ENCODE measurements at places on chromosomes 6 and 20. TPM values are rescaled to one million over a fixed set of nuclear protein-coding genes. Genes with fewer than 3 reads are reported as not detected.
A peak's percentile ranks its signal among the peaks of the same experiment; 100 is the strongest.

GRCh38 chr6:36533321-36533720, 14.0 kb downstream of the STK38 start:
- peaks cover 34% of the 10 kb centered on the region for H3K4me1 ChIP-seq
- H3K36me3 ChIP-seq, result peaks cover 5% of the 10 kb centered on the region
- peak overlapping the region; percentile 67 for H3K27ac ChIP-seq
- DNase-seq, result no peak
- H3K27me3 ChIP-seq, result no peaks in the 10 kb centered on the region
- no peak overlapping the region for H3K4me3 ChIP-seq

The HLA-DQA1 gene
- total RNA-seq, result 21.5 TPM

GRCh38 chr20:37395410-37395797, 49.5 kb downstream of the SRC start:
- peaks cover 2% of the 10 kb centered on the region for H3K4me1 ChIP-seq
- H3K4me3 ChIP-seq, result no peak overlapping the region
- no peak for DNase-seq
- H3K27me3 ChIP-seq, result no peaks in the 10 kb centered on the region
- peaks cover 4% of the 10 kb centered on the region for H3K36me3 ChIP-seq

The CARMIL1 gene
- total RNA-seq, result 3.5 TPM

The GABRR1 gene
- total RNA-seq, result not detected

DNA sequence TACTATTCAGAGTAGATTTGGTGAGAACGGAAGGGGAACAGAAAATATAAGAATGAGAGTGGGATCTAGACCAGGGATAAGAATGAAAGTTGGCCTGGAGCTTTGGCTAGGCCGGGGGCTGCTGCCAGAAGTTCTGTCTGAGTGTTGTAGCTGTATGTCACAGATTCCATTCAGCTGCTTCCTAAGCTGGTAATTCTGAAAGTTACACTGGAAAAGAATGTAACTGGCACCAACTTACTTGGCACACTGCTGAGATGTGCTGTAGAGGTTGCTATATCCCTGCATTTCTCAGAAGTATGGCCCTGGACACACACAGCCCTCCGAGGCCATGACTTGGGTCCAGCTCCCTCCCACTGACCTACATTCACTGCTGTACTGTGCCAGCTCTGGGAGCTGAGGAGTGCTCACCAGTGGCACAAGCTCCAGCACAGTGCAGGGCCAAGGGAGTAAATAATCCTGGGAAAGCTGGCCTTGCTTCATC, 25.8 kb upstream of the TMEM217 start:
- H3K4me3 ChIP-seq, result no peak overlapping the region
- H3K36me3 ChIP-seq, result peaks cover 7% of the 10 kb centered on the region
- peaks cover 14% of the 10 kb centered on the region for H3K4me1 ChIP-seq
- H3K27me3 ChIP-seq, result no peaks in the 10 kb centered on the region

DNA sequence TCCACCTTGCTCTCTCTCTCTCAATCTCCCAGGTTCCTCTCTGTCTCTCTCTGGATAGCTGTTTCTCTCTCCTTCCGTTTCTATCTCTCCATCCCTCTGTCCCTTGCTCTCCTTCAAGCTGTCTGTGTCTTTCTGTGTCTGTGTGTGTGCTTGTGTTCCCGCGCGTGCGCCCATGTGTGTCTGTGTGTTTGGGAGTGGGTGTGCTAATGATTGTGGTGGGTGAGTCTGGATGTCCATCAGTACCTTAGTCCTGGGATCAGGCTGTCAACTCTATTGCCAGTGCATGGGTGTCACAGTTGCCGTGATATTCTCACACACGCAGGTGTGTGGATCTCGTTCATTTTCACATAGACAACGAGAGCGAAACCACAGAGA, 1380.6 kb upstream of the DEFB115 start:
- H3K4me3 ChIP-seq, result no peak overlapping the region
- H3K36me3 ChIP-seq, result peaks cover 2% of the 10 kb centered on the region
- no peaks in the 10 kb centered on the region for H3K27me3 ChIP-seq
- H3K27ac ChIP-seq, result no peak overlapping the region
- no peak for DNase-seq
- no peaks in the 10 kb centered on the region for H3K4me1 ChIP-seq

The NOX3 gene
- total RNA-seq, result not detected

- peak; percentile 55 for DNase-seq
- peaks cover 28% of the 10 kb centered on the region for H3K4me1 ChIP-seq
- H3K36me3 ChIP-seq, result no peaks in the 10 kb centered on the region
- no peaks in the 10 kb centered on the region for H3K27me3 ChIP-seq
- peak overlapping the region; percentile 98 for H3K27ac ChIP-seq
Measured at GRCh38 chr6:26233649-26234420, 131.2 kb upstream of the BTN3A2 start.

GRCh38 chr6:3500262-3501014, 43.6 kb upstream of the SLC22A23 start:
- no peaks in the 10 kb centered on the region for H3K4me1 ChIP-seq
- no peak for DNase-seq
- H3K4me3 ChIP-seq, result no peak overlapping the region
- H3K27me3 ChIP-seq, result peaks cover 33% of the 10 kb centered on the region
- H3K27ac ChIP-seq, result no peak overlapping the region
- H3K36me3 ChIP-seq, result peaks cover 4% of the 10 kb centered on the region

The TRERF1 gene
- 28.6 TPM for total RNA-seq

GRCh38 chr6:131281471-131282270, 146.4 kb downstream of the AKAP7 start:
- peak overlapping the region; percentile 95 for H3K27ac ChIP-seq
- H3K36me3 ChIP-seq, result peaks cover 3% of the 10 kb centered on the region
- DNase-seq, result peak; percentile 12
- no peaks in the 10 kb centered on the region for H3K27me3 ChIP-seq
- peak overlapping the region; percentile 87 for H3K4me3 ChIP-seq
- H3K4me1 ChIP-seq, result peaks cover 18% of the 10 kb centered on the region

The FUT9 gene
- not detected for total RNA-seq

- peaks cover 10% of the 10 kb centered on the region for H3K36me3 ChIP-seq
- no peak overlapping the region for H3K27ac ChIP-seq
- peaks cover 38% of the 10 kb centered on the region for H3K4me1 ChIP-seq
- no peak for DNase-seq
- no peaks in the 10 kb centered on the region for H3K27me3 ChIP-seq
- H3K4me3 ChIP-seq, result peak overlapping the region; percentile 45
Measured at GRCh38 chr6:35376281-35376680, 33.9 kb downstream of the PPARD start.

DNA sequence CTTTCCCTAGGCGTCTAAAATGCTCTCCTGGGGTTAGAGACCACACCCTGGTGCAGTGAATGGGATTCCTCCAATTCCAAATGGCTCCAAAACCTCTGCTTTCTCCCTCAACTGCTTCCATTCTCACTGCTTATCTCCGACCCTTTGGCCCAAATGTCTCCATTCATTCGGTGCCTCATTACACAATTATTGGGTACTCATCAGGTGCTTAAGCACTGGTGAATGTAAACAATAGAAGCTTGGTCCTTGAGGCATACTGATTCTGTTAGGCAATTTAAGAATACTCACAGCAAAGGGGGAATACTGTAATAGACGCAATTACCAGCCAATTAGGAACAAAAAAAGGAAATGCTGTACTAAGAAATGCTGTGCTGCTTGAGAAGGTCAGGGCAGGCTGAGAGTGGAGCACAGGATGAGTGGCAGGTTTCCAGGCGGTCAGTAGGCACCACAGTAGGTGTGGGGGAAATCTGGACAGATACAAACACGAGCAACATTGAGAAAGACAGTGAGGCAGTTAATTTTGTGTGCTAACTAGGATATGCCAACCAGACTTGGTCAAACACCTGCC, 23.0 kb downstream of the GMDS start:
- peaks cover 22% of the 10 kb centered on the region for H3K4me1 ChIP-seq
- peak overlapping the region; percentile 91 for H3K27ac ChIP-seq
- no peaks in the 10 kb centered on the region for H3K27me3 ChIP-seq

GRCh38 chr6:16511723-16512489, 249.4 kb downstream of the ATXN1 start:
- H3K4me1 ChIP-seq, result peaks cover 39% of the 10 kb centered on the region
- peak overlapping the region; percentile 53 for H3K4me3 ChIP-seq
- no peaks in the 10 kb centered on the region for H3K27me3 ChIP-seq
- peaks cover 8% of the 10 kb centered on the region for H3K36me3 ChIP-seq
- H3K27ac ChIP-seq, result peak overlapping the region; percentile 87

DNA sequence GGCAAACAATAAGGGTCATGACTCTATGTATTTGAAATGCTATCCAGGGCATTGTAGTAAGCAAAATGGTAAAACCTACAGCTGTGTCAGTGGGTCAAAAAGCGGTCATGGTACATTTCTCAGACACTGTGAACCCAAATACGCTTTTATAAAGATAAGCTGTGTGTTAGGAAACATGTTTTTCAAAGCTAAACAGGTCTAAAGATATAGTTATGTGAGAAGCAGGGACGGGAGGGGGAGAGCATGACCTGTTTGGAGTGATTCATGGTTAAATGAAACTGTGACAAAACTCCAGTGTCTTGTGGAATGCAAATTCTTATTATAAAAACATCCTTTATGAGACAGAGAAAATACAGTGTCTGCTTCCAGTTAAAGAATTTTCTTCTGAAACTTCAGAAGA, 205.4 kb upstream of the BMP2 start:
- no peaks in the 10 kb centered on the region for H3K27me3 ChIP-seq
- no peak overlapping the region for H3K4me3 ChIP-seq
- H3K4me1 ChIP-seq, result no peaks in the 10 kb centered on the region
- no peaks in the 10 kb centered on the region for H3K36me3 ChIP-seq

The BNIP5 gene
- not detected for total RNA-seq

DNA sequence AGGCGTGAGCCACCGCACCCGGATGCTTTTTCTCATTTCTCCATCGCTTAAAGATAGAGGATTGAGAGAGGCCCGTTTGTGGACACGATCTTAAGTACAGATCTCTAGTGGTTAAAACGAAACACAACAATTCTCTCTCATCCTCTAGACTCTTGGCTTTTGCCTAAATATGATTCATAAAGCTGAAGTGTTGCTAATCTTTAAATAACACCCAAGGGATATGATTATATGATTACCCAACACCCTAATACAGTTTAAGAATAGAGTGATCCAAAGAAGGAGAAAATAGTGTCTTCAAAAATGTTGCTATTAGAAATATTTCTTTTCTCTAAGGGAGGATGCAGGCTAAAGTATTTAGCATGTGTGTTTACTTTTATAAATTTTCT, 50.4 kb downstream of the MTHFD1L start:
- H3K4me1 ChIP-seq, result peaks cover 3% of the 10 kb centered on the region
- no peak overlapping the region for H3K4me3 ChIP-seq
- no peak overlapping the region for H3K27ac ChIP-seq
- DNase-seq, result no peak

DNA sequence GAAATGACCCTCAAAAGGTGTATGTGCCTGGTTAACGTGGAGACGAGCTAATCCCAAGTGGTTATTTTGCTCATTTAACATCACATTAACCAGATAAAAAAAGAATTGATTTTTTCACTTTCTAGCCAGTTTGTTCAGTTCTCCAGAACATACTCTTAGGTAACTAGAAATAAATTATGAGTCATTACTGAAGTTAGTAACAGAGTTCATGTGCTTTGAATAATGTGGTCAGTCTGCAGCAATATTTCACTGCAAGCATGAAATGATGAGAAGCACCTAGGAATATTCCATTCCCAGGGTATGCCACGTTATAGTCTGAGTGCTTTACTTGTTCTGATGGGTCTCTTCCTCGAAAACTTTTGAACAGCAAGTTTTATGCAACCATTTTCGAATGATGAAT, 138.3 kb upstream of the INSM1 start:
- H3K4me3 ChIP-seq, result no peak overlapping the region
- peaks cover 34% of the 10 kb centered on the region for H3K27me3 ChIP-seq
- H3K27ac ChIP-seq, result no peak overlapping the region
- H3K36me3 ChIP-seq, result no peaks in the 10 kb centered on the region

Data from T-helper 17 cell (primary cell).